ENCODE measurements at places on chromosomes 5 and 9.

- no peak overlapping the region for H3K27ac ChIP-seq
- H3K4me1 ChIP-seq, result no peaks in the 10 kb centered on the region
- no peaks in the 10 kb centered on the region for H3K36me3 ChIP-seq
- peaks cover 64% of the 10 kb centered on the region for H3K27me3 ChIP-seq
- peak; percentile 13 for DNase-seq
Measured at GRCh38 chr5:177982072-177982727, 13.8 kb downstream of the PROP1 start.

DNA sequence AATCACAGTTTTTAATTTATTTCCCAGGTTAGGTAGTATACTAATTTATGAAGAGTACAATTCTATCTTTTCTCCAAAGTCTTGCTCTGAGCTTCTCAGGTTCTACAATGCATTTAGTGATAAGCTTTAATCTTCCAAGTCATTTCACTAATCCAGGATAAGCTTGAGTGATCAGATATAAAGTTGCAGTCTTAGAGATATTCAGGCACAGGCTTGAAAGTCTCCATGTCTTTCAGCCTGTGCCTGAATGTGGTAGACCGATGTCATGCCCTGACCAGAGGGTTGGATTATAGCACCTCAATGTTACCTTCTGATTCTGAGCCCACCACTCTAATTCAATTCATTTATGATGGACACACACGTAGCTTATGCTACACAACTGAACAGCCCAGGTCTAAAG, 3.2 kb downstream of the CRHBP start:
- no peaks in the 10 kb centered on the region for H3K4me1 ChIP-seq
- H3K27ac ChIP-seq, result no peak overlapping the region
- DNase-seq, result no peak
- peaks cover 24% of the 10 kb centered on the region for H3K27me3 ChIP-seq
- no peaks in the 10 kb centered on the region for H3K36me3 ChIP-seq

DNA sequence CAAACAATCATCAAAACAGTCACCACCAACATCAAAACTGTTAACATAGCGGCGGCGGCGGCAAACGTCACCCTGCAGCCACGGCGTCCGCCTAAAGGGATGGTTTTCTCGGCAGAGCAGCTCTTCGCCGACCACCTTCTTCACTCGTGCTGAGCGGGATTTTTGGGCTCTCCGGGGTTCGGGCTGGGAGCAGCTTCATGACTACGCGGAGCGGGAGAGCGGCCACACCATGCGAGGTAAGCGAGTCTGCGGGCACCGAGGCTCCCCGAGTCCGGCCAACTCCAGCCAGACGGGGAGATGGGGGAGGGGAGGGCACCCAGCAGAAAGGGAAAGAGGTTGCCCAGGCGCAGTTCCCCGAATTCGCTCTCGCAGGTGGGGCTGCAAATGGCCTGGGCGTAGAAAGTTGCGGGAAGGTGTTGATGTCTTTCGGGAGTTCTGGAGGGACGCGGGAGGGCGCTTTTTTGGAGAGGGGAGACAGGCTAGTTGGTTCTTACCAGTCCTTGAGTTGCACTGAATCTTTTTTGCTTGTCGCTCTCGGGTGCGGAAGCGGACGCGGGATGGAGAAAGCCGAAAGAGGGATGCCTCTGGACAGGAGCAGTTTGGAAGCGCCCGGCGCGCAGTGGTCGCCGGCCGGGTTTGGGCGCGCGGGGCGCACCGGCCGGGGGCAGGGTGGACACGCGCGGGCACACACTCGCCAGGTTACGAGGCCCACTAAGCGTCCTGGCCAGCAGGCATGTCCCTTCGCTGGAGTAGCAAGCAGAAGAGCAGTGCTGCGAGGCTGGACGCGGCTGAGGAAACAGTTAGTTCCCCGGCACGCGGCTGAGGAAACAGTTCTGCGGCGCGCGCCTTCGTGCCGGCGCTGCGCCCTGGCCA, 849 bp downstream of the RORB start:
- peaks cover 42% of the 10 kb centered on the region for H3K4me1 ChIP-seq
- no peaks in the 10 kb centered on the region for H3K36me3 ChIP-seq
- no peak overlapping the region for H3K27ac ChIP-seq
- H3K27me3 ChIP-seq, result peaks cover 15% of the 10 kb centered on the region
- no peak for DNase-seq

GRCh38 chr5:168468836-168469235, 17.4 kb upstream of the RARS1 start:
- H3K27ac ChIP-seq, result no peak overlapping the region
- no peak for DNase-seq
- peaks cover 5% of the 10 kb centered on the region for H3K27me3 ChIP-seq

- no peak overlapping the region for H3K27ac ChIP-seq
- H3K4me3 ChIP-seq, result no peak overlapping the region
- H3K27me3 ChIP-seq, result no peaks in the 10 kb centered on the region
- peaks cover 68% of the 10 kb centered on the region for H3K36me3 ChIP-seq
- no peak for DNase-seq
Measured at GRCh38 chr5:39138892-39139291, 64.7 kb upstream of the RICTOR start.

GRCh38 chr9:107571148-107571547, 81.6 kb upstream of the KLF4 start:
- no peak overlapping the region for H3K27ac ChIP-seq
- no peaks in the 10 kb centered on the region for H3K27me3 ChIP-seq
- H3K4me3 ChIP-seq, result no peak overlapping the region
- H3K36me3 ChIP-seq, result no peaks in the 10 kb centered on the region
- no peaks in the 10 kb centered on the region for H3K4me1 ChIP-seq

All from T-cell (primary cell).